ENCODE measurements at places on chromosomes 2 and 18.
A peak's percentile ranks its signal among the peaks of the same experiment; 100 is the strongest.

GRCh38 chr2:88855620-88856408, 164.3 kb downstream of the RPIA start:
- no peak for DNase-seq

GRCh38 chr2:98156304-98156703, 69.3 kb downstream of the VWA3B start:
- no peak for DNase-seq

- no peak for DNase-seq
Measured at GRCh38 chr2:66587216-66587615, 152.3 kb downstream of the MEIS1 start.

GRCh38 chr2:74507926-74508520, 528 bp upstream of the PCGF1 start:
- DNase-seq: no peak

DNA sequence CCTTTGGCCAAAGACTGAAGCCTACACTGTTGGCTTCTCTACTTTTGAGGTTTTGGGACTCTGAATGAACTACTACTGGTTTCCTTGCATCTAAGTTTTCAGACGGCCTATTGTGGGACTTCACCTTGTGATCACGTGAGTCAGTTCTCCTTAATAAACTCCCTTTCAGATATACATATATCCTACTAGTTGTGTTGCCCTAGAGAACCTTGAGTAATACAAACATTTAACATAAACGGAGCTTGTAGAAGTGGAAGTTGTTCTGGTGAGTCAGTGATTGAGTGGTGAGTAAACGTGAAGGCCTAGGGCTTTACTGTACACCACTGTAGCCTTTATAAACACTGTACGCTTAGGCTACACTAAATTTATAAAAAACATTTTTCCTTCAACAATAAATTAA, 107.2 kb upstream of the CDH2 start:
- no peak for DNase-seq

- peak; percentile 43 for DNase-seq
Measured at GRCh38 chr18:76821875-76822505, 367 bp upstream of the ZNF236 start.

GRCh38 chr18:32200766-32201165, 10.9 kb downstream of the MEP1B start:
- no peak for DNase-seq

DNA sequence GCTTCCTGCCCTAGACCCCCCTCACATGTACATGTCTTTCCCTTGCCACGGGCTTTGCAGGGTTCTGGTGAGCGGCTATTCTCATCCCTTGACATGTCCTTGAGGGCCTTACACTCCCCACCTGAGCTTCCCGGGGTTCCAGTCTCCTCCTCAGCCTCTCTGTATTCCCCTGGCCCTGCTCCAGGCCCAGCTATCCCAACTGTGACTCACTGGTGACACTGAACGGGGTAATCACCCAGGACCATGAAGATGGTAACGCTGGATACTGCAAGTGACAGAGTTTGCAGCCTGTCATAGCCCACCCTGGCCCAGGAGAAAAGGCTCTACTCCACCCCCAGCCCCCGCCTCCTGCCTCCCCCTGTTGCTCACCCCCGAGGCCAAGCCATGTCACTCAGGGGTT, 27.3 kb downstream of the KIF3C start:
- DNase-seq: no peak

DNA sequence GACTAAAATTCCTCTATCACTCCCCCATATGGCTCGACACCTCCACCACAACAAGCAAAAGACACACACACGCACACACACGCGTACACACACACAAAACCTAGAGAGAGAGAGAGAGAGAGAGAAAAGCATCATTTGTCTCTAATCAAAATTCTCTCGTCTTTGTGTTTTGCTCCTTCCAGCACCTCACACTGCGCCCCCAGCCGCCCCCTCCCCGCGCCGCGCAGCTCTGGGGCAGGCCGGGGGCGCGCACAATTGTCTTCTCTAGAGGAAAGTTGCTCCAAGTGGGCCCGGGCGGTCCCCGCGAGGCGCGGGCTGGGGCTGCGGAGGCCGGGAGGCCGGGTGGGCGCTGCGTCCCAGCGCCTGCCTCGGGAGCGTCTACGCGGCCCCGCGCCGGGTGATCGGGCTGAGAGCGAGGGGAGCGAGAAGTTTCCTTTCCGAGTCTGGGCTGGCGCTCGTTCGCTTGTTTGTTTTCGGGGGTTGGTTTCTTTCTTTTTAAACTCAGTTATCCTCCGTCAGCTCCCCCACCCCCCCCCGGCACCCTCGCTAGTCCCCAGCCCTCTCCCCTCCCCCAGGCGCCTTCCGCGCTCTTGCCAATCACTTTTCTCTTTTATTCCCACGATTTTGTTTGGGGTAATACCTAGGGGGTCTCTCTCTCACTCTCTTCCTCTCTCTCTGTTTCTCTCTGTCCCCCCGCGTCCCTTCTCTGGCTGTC, 4.1 kb downstream of the ZEB2 start:
- DNase-seq: no peak

DNA sequence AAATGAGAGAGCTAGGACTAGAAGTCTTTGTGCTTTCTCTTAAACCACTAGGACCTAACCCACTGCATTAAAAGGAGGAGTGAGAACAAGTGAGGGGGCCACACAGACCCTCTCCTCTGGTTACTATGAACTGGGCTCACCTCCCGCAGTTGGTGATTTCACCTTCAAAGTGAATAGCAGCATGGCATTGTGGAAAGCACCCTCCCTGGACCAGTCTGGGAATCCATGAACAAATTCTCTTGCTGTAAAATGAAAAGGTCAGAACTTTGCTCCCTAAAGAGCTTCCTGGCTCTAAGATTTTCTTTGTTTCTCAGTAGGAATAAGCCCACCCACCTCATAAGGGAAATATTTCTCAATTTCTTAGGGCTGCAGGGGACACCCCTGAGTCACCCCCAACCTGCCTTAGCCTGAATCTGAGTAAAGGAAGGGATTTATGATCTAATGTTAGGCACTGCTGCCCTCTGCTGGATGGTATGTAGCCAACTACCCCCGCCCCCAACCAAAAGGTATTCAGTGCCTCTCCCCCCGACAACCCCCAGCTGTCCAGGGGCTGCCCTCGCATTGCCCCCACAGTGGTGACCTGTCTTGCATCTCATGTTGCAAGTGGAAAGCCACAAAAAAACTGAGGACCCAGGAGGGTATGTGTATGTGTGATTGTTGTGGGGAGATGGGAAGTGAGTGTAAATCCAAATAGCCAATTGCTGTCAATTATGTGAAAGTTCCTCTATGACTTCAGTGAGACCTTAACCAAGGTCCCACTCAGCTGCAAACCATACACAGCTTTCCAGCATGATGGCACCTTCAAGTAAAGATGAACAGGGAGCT, 230.9 kb upstream of the SLC14A2 start:
- DNase-seq: peak; percentile 18

DNA sequence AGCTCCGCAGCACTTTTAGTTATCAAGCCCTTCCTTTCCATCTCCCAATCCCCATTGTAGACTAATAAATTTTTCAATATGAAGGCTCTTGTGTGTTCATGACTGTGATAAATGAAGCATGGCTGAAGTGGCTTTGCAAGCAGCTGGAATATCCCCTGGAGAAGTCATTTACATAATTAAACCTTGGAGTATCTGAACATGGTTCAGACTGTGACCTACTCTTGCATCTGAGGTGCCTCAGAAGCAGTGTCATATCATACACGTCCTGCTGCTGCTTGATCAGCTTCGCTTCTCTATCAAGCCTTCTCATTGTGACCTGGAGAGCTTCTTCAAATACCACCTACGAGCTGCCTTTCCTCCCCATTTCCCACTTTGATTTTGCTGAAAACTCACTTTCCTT, 48.4 kb upstream of the ZNF397 start:
- DNase-seq: no peak

GRCh38 chr2:170530284-170530745, 184.8 kb upstream of the SP5 start:
- DNase-seq: no peak

GRCh38 chr2:70854411-70854810, 18.8 kb upstream of the CD207 start:
- no peak for DNase-seq

- DNase-seq: no peak
Measured at GRCh38 chr18:44452346-44452745, 228.3 kb upstream of the SETBP1 start.

- DNase-seq: no peak
Measured at GRCh38 chr18:34258176-34258575, 33.5 kb upstream of the NOL4 start.

DNA sequence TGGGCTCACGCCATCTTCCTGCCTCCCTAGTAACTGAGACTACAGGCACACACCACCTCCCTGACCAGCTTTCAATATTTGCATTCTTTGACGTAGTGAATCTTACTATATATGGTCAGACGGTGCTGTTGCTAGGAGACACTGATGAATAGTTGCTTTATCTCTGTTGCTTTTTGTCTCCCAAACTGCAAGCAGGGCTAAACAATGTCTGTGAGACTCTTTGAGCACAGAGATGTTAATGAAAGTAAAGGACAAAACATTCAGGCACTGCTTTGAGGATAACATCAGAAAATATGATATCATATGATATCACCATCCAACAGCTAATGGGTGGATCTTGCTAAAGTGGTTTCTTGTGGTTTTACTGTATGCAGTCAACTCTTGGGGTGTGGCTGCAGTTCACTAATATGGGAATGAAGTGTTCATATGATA, 43.0 kb downstream of the EMILIN2 start:
- DNase-seq: no peak

- DNase-seq: no peak
Measured at GRCh38 chr2:216281316-216281715, 91.0 kb downstream of the MARCHF4 start.

DNA sequence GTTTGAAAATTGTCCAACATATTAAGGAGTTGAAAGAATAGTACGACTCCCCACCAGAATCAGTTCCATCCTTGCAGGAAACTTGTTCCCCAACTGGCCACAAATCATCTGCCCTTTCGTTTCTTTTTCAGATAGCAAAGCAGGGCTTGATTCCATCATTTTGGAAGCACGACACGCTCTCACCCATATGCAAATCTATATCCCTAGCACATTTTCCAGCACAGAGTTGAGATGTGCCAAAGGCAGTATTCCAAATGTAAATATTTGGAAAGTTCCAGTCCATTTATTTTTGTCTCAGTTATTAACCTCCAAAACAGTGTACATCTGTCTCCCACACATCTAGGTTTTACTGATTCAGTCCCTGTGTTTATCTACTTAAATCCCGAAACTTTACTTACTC, 128.8 kb upstream of the BCL2L11 start:
- no peak for DNase-seq

- no peak for DNase-seq
Measured at GRCh38 chr2:74048843-74049519, 64.3 kb downstream of the TET3 start.

DNA sequence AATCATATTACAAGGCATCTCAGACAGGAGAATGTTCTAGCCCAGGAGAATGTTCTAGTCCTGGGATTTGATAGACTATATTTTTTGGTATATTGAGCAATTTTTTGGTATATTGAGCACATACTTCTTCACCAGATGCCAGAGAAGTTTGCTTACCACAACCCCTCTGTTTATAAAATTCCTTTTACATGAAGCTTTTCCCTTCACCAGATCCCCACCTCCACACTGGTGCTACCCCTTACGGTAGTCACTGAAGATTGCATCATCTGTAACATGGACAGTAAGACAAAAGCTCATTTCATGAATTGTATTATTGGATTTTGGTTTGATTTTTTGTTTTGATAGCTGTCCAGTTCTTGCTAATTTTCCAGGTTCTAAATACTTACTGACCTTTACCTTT, 7.2 kb upstream of the HNMT start:
- no peak for DNase-seq

GRCh38 chr2:171319164-171319810, 114.5 kb downstream of the METTL8 start:
- no peak for DNase-seq

DNA sequence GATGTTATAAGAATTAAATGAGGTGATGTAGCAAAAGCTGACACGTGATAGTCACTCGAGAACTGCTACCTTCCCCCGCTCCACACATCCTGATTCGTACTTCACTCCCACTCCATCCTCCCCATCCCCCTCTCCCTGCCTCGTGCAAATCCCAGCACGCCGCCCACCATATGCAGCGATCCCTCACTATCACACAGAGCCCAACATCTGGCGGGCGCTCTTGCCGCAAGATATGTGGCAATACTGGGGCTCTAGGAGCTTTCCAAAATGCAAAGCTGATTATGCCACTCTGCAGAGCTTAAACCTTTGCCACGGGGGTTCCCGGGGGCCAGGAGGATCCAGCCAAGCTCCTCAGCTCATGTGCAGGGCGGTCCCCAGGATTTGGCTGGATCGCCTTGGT, 37.4 kb downstream of the DNMT3A start:
- DNase-seq: no peak

GRCh38 chr2:42127425-42128424, 41.4 kb upstream of the EML4 start:
- no peak for DNase-seq

All from activated CD8-positive, alpha-beta memory T cell treated with anti-CD3 and anti-CD28 coated beads for 48 hours (primary cell).